Stimulated activated CD4-positive, alpha-beta T cell treated with anti-CD3 and anti-CD28 coated beads, Interleukin-1b, Interleukin-23, amount 100 ng/mL, for 24 hours (primary cell): ENCODE measurements at places on chromosomes 12 and 14.

DNA sequence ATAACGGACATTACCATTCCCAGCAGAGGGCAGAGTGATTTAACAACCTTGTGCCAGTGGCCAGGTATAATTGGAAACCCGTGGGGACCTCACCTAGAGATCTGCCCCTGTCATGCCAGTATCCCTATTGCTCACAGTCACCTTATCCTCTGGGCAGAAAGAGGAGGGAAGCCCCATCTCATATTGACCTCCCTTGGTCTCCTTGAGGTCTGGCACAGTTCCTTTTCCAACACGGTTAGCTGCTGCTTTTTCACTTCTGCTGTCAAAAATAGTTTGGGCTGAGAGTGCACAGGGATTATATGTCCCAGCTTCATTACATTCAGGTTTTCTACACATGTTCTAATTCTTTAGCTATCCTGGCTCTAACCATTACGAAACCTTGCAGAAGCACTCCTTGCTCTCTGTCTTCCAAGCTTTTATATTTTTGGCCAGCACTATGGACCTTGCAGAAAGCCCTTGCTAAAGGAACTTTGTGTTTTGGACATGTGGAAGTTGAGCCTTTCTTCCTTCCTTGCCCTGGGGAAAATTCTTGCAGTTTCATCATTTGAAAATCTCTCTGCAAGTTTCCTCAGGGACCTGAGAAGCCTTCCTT lies 111.7 kb upstream of the MIS18BP1 start:
- DNase-seq = no peak

DNA sequence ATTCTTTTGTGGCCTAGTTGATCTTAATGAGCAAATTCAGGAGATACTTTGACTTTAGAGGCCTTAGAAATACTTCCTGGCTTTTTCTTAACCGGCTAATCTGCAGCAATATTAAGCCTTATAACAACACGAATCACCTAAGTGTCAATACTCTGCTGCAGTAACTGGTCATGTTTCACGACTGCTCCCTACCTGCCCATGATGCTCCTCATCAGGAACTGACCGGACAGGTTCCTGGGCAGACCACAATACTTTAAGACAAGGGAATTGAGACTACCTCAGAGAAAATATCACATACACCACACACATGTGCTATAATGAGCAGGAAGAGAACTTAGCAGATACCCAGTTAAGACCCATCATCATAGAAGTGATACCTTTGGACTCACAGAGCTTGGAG lies 211.9 kb upstream of the BMP4 start:
- no peak for DNase-seq

- DNase-seq = peak; percentile 71
Observed at GRCh38 chr14:105065280-105066228, at the start of gene GPR132. TSS of gene GPR132 (minus strand) at chr14:105065430. CDS start at chr14:105055420, 10,010 bp downstream.

- DNase-seq = no peak
Observed at GRCh38 chr12:31326736-31327659, 1.0 kb upstream of the SINHCAF start.

DNA sequence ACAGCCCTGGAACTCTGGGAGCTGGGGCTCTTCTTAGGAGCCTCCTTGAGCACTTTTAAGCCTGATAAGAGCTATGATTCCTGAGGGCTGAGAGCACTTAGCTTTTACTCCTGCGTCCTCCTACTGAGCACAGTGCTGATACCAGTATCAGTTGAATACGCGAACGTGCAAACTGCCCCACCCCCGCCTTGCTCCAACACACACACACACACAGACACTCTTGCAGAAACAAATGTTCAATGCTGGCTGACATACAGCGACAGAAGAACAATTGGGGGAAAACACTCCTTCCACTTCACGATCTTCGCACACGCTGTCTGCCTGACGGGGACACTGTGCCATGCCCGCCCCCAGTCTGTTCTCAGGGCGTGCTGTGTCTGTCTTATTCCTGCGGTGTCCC lies 57.2 kb upstream of the DLK1 start:
- DNase-seq = no peak

GRCh38 chr14:41699486-41699885 lies 92.8 kb downstream of the LRFN5 start:
- no peak for DNase-seq

DNA sequence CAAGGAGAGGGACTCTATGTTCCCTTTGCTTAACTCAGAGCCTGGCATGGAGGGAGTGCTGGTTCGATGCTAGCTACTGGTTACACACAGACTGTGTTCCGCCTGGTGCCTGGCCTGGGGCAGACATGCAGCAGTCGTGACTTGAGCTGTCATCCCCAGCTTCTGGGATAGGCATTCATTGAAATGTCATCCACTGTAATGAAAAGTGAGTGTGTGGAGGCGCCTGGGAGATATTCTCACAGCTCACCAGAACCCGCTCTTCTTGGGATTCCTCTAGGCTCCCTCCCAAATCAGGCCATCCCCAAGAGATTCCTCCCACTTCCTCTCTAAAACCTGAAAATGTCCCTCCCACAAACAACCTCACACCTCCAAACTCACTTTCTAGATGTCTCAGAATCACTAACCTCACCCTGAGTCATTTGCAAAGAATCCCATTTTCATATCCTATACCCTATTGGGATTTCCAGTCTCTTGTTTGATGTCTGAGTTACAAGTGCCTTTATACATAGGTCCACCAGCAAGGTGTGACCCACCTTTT lies 82.8 kb downstream of the CRACR2A start:
- DNase-seq = no peak

- DNase-seq = no peak
Observed at GRCh38 chr12:64395739-64396138, 5.2 kb upstream of the C12orf56 start.

DNA sequence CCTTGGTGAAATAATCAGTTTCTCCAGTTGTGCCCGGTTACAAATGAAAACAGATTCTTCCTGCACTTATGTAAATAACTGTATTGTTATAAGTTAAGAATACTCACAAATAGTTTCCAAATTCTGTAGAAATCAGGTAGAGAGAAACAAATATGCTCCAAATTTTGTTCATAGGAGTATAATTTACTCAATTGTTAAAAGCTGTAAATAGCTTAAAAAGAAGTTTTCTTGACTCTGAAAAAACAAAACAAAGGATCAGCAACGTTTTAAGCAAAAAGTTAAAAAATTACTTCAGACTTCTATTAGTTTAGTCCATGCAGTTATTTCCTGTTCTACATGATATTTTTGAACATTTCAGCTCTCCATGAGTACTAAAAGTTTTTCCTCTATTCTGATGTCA lies 30.0 kb upstream of the SLC38A4 start:
- DNase-seq = no peak

DNA sequence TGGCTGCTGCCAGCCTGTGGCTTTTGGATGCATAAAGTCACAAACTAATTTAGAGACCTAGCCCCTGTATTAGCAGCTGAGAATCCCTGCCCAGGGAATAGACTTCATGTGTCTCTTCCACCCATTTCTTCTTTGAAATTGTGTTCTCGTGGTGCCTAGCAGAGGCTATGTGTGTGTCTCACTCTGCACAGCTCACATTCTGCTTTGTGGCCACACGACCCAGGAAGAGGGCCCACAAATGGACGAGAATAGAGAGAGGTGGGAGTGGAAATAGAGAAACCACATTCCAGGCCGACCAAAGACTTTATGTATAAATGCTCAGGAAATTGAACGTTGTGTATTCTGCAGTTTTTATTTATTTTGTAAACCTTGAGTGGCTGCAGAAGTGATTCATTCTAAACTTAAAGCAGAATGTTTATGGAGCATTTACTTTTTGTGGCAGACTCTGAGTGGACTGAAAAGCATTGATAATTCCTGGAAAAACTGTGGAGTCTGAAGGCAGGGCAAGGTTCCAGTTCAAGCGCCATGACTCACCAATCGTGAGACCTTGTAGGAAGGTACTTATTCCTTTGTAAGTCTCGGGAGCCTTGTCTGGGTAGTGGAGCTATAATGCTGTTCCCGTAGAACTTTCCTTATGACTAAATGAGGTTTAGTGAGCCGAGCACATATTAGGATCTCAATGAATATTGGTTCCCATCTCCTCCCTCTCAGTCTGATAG lies 9.1 kb downstream of the B4GALNT3 start:
- no peak for DNase-seq

DNA sequence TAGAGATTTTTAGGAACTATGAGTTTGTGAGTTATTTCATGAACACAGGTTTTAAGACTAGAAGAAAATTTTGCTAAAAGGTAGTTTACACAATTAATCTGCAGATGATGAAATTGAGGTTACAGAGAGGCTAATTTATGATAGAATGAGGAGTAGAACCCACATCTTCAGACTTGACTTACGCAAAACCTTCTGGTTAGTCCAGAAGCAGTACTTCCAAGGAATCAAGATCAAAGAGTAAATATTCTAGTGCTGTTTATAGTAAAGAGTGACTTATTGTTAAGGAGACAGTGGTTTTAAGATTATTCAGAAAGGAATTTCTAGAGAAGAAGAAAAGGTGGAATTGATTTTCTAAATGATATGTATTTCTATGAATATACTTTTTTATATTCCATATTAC lies 10.6 kb upstream of the KITLG start:
- DNase-seq = no peak
